ENCODE measurements at places on chromosomes 5 and 9.

- DNase-seq, result peak; percentile 97
Measured at GRCh38 chr5:98248949-98249348, 524.5 kb upstream of the RGMB start.

- peak; percentile 65 for DNase-seq
Measured at GRCh38 chr9:83199240-83199639, 136.3 kb upstream of the RASEF start.

DNA sequence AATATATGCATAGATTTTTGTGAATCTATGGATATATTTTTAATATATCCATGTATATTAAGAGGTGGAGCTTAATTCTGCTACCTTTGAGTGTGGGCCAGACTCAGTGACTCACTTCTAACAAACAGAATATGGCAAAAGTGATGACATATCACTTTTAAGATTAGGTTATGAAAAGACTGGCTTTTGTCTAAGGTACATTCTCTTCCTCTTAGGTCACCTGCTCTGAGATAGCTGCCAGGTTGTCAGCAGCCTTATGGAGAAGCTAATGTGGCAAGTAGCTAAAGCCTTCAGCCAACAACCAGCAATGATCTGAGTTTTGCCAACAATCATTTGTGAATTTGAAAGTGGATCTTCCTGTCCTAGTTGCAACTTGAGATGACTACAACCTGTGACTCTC is 83.8 kb downstream of the ANKRD31 start:
- no peak for DNase-seq

- DNase-seq, result no peak
Measured at GRCh38 chr5:104048231-104048630, 485.6 kb upstream of the NUDT12 start.

GRCh38 chr5:95007921-95008597 is 276.8 kb downstream of the MCTP1 start:
- DNase-seq, result no peak

- DNase-seq, result no peak
Measured at GRCh38 chr5:110510146-110510545, 216.3 kb downstream of the TMEM232 start.

- DNase-seq, result no peak
Measured at GRCh38 chr5:147461915-147462314, 48.0 kb downstream of the DPYSL3 start.

DNA sequence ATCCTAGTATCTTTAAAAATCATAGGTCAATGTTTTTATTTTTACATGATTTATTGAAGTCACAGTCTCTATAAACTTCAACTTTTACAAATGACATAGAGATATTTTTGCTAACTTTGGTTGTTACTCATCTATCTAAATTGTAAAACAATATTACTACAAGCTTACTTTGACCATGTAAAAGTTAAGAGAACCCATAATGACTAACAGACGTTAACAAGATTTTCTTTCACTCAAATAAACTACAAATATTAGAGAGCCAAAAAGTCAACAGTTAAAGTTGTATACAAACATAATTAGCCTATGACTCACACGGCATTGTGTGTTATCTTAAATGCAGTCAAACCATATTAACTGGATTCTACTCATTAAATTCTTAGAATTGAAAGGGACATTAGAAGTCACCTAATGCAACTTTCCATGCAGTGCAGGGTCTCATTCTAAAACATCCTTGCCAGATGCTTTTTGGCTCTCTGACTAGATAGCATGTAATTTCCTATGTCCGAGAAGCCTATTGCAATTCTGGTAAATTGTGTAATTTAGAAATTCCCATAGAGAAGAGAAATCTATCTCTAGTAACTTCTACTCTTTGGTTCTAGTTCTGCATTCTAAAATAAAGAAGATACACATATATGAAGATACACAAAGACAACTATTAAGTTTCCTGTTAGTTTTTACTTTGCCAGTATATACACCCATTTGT is 42.2 kb upstream of the UGT3A2 start:
- no peak for DNase-seq

GRCh38 chr5:111735583-111736270 is 21.3 kb downstream of the NREP start:
- DNase-seq, result peak; percentile 90

- DNase-seq, result no peak
Measured at GRCh38 chr9:130658893-130659698, 5.3 kb upstream of the PRDM12 start.

GRCh38 chr5:85868070-85868469 is 749.7 kb upstream of the COX7C start:
- no peak for DNase-seq

GRCh38 chr9:129909851-129910250 is 74.6 kb downstream of the USP20 start:
- peak; percentile 16 for DNase-seq

DNA sequence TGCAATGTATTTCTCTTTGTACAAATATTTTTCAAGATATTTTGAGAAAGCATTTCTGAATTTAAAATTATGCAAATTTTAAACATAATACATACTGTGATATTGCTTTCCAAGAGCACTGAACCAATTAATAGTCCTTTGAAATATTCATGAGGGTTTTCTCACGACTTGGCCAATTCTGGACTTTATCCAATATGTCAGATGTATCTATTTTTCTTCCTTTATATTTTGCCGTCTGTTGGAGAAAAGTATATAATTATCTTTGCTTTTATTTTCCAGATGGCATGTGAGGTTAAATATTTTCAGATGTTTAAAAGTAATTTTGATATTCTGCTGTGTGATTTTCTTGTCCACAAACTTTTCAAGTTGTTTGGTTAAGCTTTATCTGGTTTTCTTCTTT is 378.9 kb downstream of the SLCO4C1 start:
- no peak for DNase-seq

- no peak for DNase-seq
Measured at GRCh38 chr5:145774442-145774841, 60.7 kb downstream of the PRELID2 start.

DNA sequence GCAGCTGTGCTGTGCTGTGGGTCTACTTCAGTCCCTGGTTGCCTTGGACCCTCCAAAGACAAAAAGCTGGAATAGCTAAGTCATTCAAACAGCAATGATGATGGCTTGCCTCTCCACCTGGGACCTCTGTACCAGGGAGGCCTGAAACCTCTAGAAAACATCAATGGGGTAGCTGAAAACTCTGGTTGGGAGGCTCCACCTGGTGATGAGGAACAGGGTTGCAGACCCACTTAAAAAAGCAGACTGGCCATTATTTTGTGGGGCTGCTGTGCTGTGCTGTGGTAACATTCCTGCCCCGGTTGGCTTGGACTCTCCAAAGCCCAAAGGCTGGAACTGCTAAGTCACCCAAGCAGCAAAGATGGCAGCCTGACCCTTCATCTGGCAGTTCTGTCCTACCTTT is 839.3 kb upstream of the ARRDC3 start:
- DNase-seq, result no peak

GRCh38 chr5:115246361-115246991 is 16.2 kb downstream of the PGGT1B start:
- peak; percentile 60 for DNase-seq

DNA sequence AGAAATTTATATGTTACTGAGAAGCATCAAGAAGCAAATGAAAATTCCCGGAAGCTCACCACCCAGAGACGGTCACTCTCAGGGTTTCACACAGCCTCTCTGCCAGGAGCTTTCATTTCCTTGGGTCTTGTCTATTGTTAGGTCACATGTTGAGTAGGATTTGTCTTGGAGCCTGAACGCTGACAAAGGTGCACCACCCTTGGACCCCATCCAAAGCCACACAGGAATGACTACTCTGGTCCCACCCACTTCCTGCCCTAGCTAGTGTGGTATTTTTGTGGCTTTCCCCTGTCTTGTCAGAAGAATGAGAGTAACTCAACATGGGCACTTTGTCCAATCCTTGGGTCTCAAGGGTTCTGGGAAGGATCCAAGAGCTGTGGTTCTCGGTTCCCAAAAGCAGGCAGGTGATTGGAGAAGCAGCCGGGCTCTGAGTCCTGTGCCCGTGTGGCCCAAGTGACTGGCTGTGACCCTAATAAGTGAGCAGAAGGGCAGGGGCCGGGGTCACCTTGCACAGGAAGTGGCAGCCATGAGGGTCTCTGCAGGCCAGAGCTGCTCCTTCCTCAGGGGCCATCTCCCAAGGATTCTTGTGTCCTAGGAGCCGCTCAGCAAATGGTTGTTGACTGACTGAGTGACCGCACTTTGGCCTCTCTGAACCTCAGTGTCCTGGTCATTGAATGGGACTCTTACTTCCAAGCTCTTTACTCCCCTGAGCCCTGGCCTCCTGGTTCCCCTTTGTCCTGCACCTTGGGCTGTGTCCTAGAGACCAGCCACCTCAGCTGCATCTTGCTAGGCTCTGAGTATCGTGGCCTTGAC is 6.9 kb downstream of the FGD3 start:
- peak; percentile 24 for DNase-seq

DNA sequence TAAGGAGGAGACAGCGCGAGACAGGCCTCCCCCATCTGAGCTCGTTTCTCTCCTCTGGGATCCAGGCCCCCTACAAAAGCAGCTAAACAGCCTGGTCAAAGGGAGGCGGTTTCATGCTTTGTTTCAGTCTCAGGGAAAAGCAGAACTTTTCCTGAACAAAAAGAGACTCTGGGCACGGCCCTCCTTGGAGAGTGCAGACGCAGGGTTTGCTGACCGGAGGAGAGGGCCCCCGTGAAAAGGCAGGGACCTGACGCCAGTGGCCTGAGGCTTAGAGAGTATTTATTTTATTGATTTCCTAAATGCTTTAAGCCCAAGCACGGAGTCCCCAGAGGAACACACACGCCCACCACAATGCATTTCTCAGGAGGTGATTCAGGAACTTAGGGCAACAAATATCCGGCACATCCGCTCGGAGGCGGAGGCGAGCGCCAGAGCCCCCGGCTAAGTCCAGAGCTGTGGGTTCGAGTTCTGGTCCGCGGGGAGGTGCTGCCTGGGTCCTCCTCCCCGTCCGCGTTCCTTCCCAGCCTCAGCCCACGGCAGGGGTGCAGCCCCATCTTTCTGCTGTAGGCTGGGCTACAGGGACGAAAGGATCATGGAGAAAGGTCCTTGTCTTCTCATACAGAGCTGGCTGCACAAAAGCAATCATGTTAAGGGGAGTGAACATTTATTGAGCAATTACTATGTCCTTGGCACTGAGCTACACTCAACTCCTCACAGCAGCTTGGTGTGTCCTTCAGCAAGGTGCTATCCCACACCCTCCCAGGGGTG is 40.0 kb downstream of the PTGES start:
- peak; percentile 84 for DNase-seq

- DNase-seq, result peak; percentile 62
Measured at GRCh38 chr9:107465467-107466451, 23.8 kb downstream of the KLF4 start.

DNA sequence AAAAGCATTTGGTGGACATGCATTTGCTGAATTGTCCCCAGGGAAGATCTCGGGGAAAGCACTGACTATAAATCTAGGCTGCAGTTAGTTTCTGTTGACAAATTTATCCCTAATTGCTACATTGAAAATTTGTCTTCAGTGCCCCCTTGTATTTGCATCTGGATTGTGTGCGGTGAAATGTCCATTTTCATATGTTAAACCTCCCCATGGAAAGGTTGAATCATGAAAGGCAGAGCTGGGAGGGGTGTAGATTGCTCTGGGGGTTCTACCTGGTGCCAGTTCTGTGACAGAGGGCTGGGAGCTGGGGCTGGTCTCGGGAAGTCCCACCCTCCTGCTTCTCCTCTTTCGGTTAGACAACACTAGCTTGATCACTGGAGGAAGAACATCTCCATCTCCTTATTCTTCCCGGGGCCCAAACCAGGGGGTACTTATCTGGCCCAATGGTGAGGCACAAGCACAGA is 101.9 kb downstream of the GADD45G start:
- DNase-seq, result no peak

DNA sequence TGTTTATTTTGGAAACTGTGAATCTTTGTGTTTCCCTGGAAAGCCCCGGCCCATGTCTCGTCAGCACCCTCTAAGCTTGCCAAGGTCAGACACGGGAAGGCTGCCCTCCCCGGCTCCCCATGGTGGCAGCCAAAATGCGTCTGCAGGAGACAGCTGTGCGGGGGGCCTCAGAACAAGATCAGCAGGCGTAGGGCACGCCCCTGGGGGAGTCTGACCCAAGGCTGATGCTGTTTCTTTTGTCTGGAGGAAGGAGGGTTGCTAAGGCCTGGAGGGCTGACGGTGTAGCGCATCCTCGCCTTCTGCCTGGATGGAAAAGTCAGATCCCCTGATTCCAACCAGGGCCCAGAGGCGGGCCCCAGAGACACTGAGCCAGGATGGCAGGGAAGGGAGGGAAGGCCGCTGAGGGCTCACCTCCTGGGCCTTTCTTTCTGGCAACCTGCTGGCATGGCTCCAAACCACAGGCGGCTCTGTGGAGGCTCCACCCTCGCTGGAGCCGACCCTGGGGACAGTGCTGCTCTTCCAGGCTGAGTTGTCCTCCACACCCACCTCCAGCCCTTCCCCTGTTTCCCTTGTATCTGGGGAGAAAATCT is 57.2 kb downstream of the OLFM1 start:
- DNase-seq, result no peak

- peak; percentile 98 for DNase-seq
Measured at GRCh38 chr5:65809817-65810531, 88.0 kb downstream of the NLN start.

GRCh38 chr5:78405829-78406750 is 45.7 kb downstream of the SCAMP1 start:
- peak; percentile 45 for DNase-seq

- DNase-seq, result no peak
Measured at GRCh38 chr5:1524799-1525623, 1.3 kb upstream of the LPCAT1 start.
